ENCODE measurements at places on chromosomes 16 and 17. TPM values are rescaled to one million over a fixed set of nuclear protein-coding genes. Genes with fewer than 3 reads are reported as not detected.

DNA sequence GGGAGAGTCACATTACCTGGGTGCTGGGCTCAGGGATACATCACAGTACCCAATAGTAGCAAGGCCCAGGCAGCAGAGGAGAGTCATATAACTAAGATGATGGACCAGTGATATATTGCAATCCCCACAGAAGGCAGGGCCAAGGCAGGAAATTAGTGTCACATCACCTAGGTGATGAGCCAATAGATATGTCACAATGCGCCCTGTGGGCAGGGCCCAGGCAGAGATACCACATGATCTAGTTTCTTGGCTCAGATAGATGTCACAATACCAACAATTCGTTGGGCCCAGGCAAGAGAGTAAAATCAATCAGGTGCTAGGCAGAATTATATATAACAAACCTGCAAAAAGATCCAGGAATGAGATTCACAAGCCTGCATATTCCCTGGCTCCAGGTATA lies 2111.5 kb downstream of the TP53TG3F start:
- no peak for DNase-seq

GRCh38 chr16:60810250-60810649 lies 1226.0 kb downstream of the CDH8 start:
- DNase-seq, result no peak

- DNase-seq, result no peak
Observed at GRCh38 chr16:14132696-14133048, 61.6 kb downstream of the MRTFB start.

DNA sequence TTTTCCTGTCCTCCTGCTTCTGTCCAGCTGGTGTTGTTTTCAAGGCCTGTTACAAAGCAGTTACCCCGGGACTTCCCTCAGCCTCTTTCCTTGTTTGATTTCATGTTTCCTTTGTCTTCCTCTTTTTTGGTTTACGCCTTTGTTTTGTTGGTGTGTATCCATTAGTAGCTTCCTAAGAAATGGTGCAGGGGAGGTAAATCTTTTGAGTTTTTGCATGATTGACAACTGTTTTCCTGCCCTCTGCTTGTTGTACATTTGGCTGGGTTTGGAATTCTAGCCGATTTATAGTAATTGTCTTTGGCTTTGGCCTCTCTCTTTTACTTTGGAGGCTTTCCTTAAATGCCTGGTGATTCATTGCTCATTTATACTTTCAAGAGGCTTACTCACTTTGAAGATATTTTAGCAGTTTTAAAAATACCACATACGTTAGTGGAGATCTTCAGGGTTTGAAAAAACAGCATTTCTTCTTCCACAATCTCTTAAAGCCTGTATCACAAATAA lies 32.8 kb downstream of the DNAH2 start:
- DNase-seq, result no peak

DNA sequence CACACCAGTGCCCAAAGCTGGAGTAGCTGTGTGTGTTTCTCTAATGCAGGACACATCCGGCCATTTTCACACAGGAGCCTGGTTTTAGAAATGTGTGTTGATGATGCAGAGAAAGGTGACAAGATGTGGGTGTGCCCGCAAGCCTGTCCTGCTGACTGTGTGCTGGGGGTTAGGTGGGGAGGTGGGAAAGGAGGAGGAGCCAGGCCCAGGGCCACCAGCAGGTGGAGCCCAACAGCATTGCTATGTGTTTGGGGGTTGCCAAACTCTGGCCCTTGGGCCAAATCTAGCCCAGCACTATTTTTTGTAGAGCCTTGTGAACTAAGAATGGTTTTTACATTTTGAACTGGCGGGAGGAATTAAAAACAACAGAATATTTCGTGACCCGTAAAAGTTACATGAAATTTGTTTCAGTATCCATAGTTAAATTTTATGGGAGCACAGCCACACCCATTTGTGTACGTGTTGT lies 61.7 kb upstream of the LGALS9 start:
- DNase-seq, result no peak

- DNase-seq, result no peak
Observed at GRCh38 chr16:46911650-46912049, 27.5 kb downstream of the GPT2 start.

DNA sequence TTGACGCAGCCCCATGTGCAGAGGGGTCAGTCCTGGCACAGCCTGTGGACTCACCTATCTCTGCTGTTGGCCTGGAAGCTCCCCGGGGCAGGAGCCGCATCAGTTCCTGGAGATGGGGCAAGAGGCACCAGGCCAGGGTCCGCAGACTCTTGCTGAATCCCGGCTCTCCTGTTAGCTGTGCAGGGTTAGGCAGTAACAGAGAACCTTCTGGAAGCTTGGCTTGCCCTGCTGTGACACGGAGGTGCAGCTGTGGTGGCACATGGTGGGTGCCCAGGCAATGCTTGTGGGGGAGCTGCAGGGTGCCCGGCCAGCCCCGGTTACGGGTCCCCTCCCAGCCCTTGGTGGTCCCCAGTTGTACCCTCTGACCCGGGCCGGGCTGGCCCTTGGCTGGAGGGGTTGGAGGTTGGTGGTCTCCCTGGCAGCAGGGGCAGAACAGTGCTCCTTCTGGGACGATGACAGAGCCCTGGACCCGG lies 26.0 kb upstream of the ZNF469 start:
- DNase-seq, result no peak

GRCh38 chr17:6641247-6641863 lies 495 bp downstream of the TXNDC17 start:
- DNase-seq, result no peak

- no peak for DNase-seq
Observed at GRCh38 chr16:239948-240277, 5.3 kb downstream of the FAM234A start.

GRCh38 chr16:89525146-89525913 lies 17.1 kb downstream of the SPG7 start:
- DNase-seq, result no peak

GRCh38 chr16:67884-68789 lies 4.3 kb downstream of the RHBDF1 start:
- no peak for DNase-seq

DNA sequence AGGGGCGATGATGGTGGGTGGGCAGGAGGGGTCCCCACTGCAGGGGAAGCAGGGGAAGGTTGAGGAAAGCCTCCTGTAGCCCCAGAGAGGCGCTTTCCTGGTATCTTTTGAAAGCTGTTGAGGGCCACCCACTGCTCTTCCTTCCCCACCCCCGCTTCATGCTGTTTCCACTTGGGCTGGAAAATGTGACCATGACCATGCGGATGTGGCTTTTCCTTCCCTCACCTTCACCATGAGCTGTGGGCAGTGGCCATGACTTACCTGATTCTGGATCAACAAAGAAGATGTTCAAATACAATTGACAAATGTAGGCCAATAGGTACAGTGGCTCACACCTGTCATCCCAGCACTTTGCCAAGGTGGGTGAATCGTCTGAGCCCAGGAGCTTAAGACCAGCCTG lies 13.8 kb downstream of the MVP start:
- no peak for DNase-seq

DNA sequence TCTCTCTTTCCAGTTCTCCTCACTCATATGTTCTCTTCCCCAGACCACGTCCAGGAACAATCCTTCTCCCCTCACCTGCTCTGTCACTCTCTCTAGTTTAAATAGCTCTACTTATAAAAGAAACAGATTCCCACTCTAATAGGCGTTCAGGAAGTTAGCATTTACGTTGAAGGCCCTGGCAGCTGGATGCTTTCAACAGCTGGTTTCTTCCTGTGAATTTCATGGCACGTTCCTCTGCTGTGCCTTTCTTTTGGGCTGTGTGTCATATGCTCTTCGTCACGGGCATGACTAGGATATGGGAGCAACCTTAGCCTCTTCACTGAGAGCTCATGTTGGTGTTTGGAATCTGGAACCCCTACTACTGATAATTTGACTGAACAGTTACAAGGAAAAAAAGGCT lies 73.2 kb downstream of the ZNF18 start:
- no peak for DNase-seq

DNA sequence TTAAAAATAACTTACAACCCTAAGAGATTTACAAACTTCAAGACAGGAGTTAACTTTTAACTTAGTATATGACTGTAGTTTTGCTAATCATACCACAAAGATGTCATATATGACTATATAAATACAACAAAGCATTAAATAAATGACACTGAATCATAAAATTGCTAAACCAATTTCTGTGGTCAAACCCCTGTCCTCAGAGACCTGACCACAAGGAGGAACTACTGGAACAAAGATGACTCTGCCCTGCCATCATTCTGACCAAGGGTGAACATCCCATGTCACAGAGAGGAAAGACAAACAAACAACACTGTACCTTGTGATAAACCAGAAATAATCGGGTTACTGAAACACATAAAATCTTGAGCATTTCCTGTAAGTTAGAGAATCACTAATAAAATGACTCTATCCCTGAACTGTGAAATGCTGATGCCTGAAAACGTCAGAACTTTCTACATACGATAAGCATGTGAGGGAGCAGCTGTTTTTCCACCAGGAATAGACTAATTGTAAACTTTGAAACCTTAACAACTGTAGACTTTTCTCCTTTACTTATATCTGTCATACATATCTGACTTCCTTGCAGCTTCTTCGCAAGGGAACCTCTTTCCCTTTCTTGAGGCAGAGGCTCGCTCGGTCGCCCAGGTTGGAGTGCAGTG lies 47.9 kb downstream of the WDR59 start:
- no peak for DNase-seq

DNA sequence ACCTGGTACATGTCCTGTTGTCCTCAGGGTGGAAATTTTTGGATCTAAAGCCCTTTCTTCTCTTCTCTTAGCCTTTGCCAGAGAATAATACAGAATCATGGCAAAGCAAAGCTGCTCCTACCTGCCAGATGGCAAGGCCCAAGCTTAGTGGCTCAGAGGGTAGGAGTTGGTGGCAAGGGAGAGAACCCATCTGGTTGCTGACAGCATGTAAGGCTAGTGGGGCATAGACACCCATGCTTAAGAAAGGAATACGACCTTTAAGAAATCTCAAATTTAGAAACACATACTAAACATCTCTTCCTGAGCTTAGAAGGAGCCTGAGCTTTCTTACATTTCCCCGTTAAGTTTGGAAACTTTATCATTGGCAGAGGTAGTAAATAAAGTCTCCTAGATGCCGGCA lies 395.0 kb upstream of the SOX9 start:
- DNase-seq, result no peak

DNA sequence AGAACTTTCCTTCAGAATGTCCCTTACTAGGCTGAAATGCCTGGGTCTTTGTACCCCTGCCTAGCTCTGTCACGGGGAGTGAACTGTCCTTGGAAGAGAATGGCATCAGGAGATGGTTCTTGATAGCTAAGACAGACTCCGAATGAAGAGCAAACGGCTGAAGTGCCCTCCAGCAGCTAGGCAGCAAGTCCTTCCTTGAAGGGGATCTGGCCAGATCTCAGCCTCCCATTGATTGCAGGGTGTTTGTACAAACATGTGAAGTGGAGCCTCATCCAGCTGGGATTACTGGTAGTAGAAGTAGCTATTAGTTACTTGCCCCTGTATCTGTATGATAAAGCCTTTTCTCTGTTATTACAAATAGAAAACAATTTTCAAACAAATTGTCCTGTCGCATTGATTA lies 30.9 kb downstream of the LRRC36 start:
- DNase-seq, result no peak

Gene ABCC12
- polyA plus RNA-seq, result 0.33 TPM

Gene TBX21
- polyA plus RNA-seq, result 0.29 TPM

Gene KIF2B
- not detected for polyA plus RNA-seq

Gene PLEKHH3
- polyA plus RNA-seq, result 49.6 TPM

Gene CA7
- not detected for polyA plus RNA-seq

Gene KRTAP2-3
- polyA plus RNA-seq, result not detected

Gene AATF
- polyA plus RNA-seq, result 22.4 TPM

Gene CRYBA1
- polyA plus RNA-seq, result not detected

Gene C17orf78
- polyA plus RNA-seq, result not detected

Gene CUEDC1
- 48.8 TPM for polyA plus RNA-seq

Gene LHX1
- not detected for polyA plus RNA-seq
